ENCODE measurements at places on chromosomes 7 and 10.

GRCh38 chr10:85655411-85655810 lies 711.2 kb downstream of the GRID1 start:
- no peak for DNase-seq
- H3K36me3 ChIP-seq = no peaks in the 10 kb centered on the region
- no peaks in the 10 kb centered on the region for H3K4me1 ChIP-seq
- no peak overlapping the region for H3K4me3 ChIP-seq

GRCh38 chr7:69889338-69889975 lies 291.2 kb downstream of the AUTS2 start:
- H3K36me3 ChIP-seq = no peaks in the 10 kb centered on the region
- DNase-seq = no peak
- H3K27me3 ChIP-seq = no peaks in the 10 kb centered on the region
- no peak overlapping the region for H3K27ac ChIP-seq

DNA sequence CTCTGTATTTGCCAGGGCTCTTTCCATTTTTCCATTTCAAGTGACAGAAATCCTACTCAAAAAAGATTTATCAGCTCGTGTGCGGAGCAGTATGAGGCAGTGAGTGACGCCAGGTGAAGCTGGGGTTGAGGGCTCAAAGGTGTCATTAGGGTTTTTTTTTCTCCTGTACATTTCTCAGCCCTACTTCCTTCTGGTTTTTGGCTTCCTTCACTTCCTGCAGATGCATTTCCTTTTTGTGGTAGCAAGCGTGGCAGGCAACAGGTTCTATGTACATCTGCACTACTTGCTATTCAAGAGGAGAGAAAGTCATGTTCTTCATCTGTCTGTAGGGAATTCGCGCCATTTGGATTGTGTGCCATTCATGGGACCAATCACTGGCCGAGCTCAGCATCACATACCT lies 52.8 kb upstream of the AOAH start:
- DNase-seq = no peak
- no peaks in the 10 kb centered on the region for H3K36me3 ChIP-seq
- H3K4me3 ChIP-seq = no peak overlapping the region
- H3K4me1 ChIP-seq = peaks cover 13% of the 10 kb centered on the region
- no peaks in the 10 kb centered on the region for H3K27me3 ChIP-seq

DNA sequence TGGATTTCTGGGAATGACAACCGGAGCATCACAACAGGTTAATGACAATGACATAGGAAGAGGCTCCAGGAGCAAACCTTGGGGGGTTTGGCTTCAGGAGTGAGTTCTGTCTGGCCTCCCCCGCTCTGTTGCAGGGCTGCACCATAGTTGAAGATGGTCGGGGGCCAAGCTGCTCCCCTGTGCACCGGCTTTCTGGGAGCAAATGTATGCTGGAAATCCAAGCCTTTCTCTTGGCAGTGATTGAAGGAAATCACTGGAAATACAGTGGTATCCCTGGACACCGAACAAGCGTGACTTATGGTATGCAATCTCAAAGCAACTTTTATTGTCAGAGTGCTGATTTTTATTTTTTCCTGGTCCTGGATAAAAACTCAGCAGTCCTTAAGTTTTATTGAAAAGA lies 251.9 kb upstream of the ZNF32 start:
- no peaks in the 10 kb centered on the region for H3K36me3 ChIP-seq
- no peaks in the 10 kb centered on the region for H3K4me1 ChIP-seq
- no peaks in the 10 kb centered on the region for H3K27me3 ChIP-seq

- H3K27ac ChIP-seq = no peak overlapping the region
- H3K36me3 ChIP-seq = no peaks in the 10 kb centered on the region
- no peak overlapping the region for H3K4me3 ChIP-seq
- no peak for DNase-seq
- no peaks in the 10 kb centered on the region for H3K27me3 ChIP-seq
- no peaks in the 10 kb centered on the region for H3K4me1 ChIP-seq
These were observed 646.4 kb downstream of the GRM8 start for GRCh38 chr7:126606331-126606730.

- H3K27me3 ChIP-seq = no peaks in the 10 kb centered on the region
- H3K27ac ChIP-seq = no peak overlapping the region
- H3K4me1 ChIP-seq = peaks cover 7% of the 10 kb centered on the region
- DNase-seq = no peak
These were observed 16.5 kb upstream of the ANK3 start for GRCh38 chr10:60406182-60406581.

DNA sequence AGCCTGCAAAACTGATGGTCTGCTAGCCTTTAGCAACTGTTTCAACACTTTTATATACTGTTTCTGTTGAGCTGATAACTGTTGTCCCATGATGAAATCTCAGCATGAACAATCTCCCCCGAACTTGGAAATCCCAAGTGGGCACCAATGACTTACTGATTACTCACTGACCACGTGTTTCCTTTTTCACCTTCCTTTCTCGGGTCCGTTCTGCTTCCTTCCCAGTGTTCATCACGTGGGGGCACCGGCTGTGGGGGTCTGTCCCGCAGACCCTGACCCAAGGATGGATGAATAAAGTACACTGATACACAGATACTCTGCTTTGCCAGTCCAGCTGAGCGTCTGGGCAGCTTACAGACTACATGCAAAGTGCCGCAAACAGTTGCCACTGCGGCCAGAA lies 39.0 kb upstream of the RASGEF1A start:
- H3K36me3 ChIP-seq = peaks cover 13% of the 10 kb centered on the region
- H3K27me3 ChIP-seq = peaks cover 33% of the 10 kb centered on the region
- peaks cover 36% of the 10 kb centered on the region for H3K4me1 ChIP-seq
- DNase-seq = no peak

GRCh38 chr7:55426676-55427075 lies 61.5 kb downstream of the LANCL2 start:
- peaks cover 10% of the 10 kb centered on the region for H3K36me3 ChIP-seq
- no peak overlapping the region for H3K4me3 ChIP-seq
- peak overlapping the region; percentile 84 for H3K27ac ChIP-seq
- peaks cover 29% of the 10 kb centered on the region for H3K4me1 ChIP-seq

DNA sequence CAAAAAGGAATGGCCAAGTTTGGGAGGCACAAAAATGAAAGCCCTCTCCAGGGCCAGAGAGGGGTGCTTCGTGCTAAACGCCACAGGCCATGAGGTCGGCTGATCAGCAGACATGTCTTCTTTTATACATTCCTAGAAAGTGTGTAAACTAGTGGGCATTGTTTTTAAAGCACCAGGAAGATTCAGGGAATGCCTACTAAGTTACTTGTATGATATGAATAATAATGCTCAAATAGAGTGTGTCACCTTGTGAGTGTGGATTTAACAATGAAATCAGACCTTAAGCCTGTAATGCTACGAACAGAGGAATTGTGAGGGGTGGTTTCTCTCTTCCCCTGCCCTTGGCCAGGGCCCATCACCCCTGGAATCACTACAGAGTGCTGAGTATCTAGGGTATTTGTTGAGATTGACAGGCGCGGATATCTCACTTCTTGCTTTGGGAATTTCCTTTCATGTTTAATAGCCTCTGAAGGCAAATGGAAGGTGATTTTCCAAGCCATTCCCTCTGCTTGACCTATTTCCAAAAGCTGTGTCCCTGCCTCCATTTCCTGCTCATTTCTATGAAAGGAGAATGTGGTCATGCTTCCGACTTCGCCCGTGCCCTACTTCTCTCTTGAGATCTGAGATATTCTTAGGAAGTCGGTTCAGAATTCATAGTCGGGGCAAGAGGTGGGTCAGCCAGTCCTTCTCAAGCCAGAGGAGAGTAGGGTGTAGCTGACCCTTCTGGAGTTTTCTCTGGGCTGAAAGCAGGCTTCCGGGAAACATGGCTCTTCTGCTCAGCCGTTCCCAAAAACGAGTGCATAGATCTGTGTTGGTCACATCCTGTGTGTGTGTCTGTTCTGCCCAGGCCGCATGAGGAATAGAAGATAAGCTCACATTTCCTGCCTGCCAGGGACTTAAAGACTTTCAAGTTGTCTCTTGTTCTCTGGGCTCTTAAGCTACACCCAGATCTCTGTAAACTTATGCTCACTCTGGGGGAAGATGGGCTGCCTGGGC lies 167.8 kb upstream of the ITGB1 start:
- no peak for DNase-seq
- peaks cover 4% of the 10 kb centered on the region for H3K36me3 ChIP-seq
- H3K4me3 ChIP-seq = no peak overlapping the region
- H3K27me3 ChIP-seq = no peaks in the 10 kb centered on the region
- peaks cover 16% of the 10 kb centered on the region for H3K4me1 ChIP-seq

- H3K36me3 ChIP-seq = peaks cover 5% of the 10 kb centered on the region
- no peaks in the 10 kb centered on the region for H3K27me3 ChIP-seq
- H3K27ac ChIP-seq = no peak overlapping the region
These were observed 29.1 kb downstream of the NUDCD3 start for GRCh38 chr7:44461387-44461786.

DNA sequence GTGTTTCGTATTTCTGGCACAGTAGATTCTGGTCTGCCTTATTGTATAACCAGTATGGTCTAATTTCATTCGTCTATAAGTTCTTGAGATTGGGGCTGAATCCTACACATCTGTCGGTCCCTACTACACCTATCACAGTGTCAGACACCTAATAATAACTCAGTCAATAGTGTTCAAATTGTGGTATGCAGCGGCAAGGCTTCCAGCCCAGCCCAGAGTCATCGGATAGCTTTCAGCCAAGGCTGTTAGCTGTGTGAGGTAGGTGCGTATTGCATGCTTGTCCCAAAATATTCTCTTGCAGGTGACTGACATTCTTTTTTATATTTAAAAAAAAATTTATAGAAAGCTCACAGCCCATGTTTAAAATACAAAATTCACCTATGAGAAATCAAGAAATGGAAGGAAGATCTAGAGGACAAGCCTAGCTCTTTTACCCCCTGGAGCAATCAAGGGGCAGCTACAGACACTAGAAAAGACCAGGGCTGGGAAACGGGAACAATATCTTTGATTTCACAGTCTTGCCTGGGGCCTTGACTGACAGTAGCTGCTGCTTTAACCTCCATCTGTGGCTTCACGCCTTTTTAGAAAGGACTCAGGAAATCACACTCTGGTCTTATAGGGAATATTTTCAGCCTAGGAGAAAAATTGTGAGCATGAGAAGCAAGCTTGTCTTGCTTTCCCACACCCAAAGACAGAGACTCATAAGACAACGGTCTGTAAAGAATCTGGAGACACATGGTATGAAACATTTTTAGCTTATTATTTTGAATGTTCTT lies 9.5 kb upstream of the ASB4 start:
- no peaks in the 10 kb centered on the region for H3K36me3 ChIP-seq
- no peak for DNase-seq
- H3K4me1 ChIP-seq = peaks cover 23% of the 10 kb centered on the region
- no peak overlapping the region for H3K4me3 ChIP-seq

GRCh38 chr10:126157189-126157588 lies 231.1 kb downstream of the ADAM12 start:
- H3K27me3 ChIP-seq = peaks cover 3% of the 10 kb centered on the region
- H3K27ac ChIP-seq = no peak overlapping the region

- no peaks in the 10 kb centered on the region for H3K36me3 ChIP-seq
These were observed 25.7 kb upstream of the GRB10 start for GRCh38 chr7:50808282-50808888.

- H3K27me3 ChIP-seq = peaks cover 76% of the 10 kb centered on the region
- H3K4me1 ChIP-seq = peaks cover 29% of the 10 kb centered on the region
- H3K4me3 ChIP-seq = peak overlapping the region; percentile 77
- peak; percentile 52 for DNase-seq
These were observed 683 bp downstream of the MACROH2A2 start for GRCh38 chr10:70053218-70053840.
